ENCODE measurements at places on chromosomes 5 and 9.

- no peak for DNase-seq
These were observed 51.8 kb upstream of the ZBTB43 start for GRCh38 chr9:126752881-126753670.

DNA sequence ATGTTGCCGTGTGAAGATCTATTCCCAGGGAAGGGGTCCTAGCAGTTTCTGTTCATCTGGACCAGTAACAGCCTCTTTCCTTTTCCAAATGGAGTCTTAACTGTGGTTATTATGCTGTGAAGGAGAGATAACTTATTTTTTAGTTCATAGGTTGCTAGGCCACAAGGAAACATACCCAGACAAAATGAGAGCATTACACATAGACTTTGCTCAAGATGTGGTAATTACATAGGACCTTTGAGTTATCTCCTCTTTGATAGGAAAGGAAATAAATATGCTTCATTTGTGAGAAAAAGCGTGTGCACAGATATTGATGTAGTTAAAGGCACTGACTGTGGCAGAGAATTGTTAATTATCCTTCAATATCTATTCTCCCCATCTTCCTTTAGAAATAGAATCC lies 52.5 kb upstream of the SNX2 start:
- DNase-seq, result no peak

DNA sequence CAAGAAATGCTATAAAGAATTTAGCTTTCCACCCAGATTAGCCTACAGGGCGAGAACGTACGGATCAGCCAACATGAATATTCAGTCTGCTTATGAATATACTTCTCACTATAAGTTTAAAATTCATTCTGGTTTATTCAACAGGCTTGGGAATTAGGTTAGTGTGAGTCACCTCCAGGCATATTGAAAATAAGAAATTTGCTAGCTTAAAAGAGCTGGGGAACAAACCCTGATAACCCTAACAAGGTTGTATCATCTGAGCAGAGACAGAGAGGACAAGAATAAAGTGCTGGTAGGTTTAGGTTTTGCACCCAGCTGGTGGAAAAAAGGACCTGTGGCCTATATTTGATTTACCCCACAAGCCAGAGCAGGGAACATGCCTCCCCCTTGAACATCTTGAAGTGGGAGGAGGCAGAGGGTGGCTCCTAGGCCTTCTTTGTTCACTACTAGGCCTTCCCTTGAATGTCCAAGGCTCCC lies 12.3 kb downstream of the FNBP1 start:
- DNase-seq, result no peak

- DNase-seq, result no peak
These were observed 197.0 kb downstream of the FBN2 start for GRCh38 chr5:128341056-128341455.

GRCh38 chr9:20619487-20620200 lies 2.7 kb downstream of the MLLT3 start:
- no peak for DNase-seq

GRCh38 chr9:83622433-83622938 lies 457 bp upstream of the IDNK start:
- DNase-seq, result no peak

DNA sequence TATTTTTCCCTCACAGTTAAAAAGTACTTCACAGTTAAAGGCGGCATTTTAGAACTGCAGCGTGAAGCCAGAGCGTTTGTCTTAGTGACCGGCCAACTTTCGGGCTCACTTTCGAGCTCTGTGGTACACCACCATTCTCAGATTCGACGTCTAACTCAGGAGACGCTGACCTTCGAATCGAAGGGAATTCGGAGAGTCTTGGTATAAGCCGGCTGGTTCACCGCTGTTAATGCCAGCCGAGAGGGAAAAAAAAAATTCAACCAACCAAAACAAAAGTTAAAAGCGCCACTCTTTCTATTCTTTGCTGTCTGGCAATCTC lies 544 bp upstream of the SNX24 start:
- no peak for DNase-seq

GRCh38 chr9:89969881-89970639 lies 365.2 kb downstream of the GADD45G start:
- no peak for DNase-seq

- peak; percentile 30 for DNase-seq
These were observed 16.1 kb upstream of the ZNF462 start for GRCh38 chr9:106846857-106847256.

GRCh38 chr5:160312960-160313727 lies 780 bp upstream of the CCNJL start:
- DNase-seq, result no peak

DNA sequence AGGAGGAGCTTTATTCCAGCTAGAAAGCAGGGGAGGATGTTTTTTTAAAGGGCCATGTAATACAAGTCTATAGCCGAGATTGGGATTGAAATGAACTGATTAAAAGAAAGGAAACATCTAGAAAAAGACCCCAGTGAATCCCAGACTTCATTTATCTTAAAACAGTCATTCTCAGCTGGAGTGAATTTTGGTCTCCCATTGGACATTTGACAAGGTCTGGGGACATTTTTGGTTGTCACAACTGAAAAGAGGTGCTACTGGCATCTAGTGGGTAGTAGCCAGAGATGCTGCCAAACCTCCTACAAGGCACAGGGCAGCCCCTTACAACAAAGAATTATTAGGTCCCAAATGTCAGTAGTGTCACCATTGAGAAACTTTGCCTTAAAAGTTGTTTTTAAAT lies 16.3 kb upstream of the SPINK4 start:
- no peak for DNase-seq

- DNase-seq, result no peak
These were observed 113.4 kb downstream of the MRPL36 start for GRCh38 chr5:1686016-1686802.

GRCh38 chr5:114097570-114097969 lies 264.3 kb upstream of the KCNN2 start:
- no peak for DNase-seq

GRCh38 chr9:108634204-108634603 lies 221.6 kb downstream of the ACTL7B start:
- DNase-seq, result no peak

GRCh38 chr5:79845448-79846197 lies 145.4 kb downstream of the MTX3 start:
- DNase-seq, result no peak

- no peak for DNase-seq
These were observed 92.7 kb upstream of the C6 start for GRCh38 chr5:41306005-41306404.

DNA sequence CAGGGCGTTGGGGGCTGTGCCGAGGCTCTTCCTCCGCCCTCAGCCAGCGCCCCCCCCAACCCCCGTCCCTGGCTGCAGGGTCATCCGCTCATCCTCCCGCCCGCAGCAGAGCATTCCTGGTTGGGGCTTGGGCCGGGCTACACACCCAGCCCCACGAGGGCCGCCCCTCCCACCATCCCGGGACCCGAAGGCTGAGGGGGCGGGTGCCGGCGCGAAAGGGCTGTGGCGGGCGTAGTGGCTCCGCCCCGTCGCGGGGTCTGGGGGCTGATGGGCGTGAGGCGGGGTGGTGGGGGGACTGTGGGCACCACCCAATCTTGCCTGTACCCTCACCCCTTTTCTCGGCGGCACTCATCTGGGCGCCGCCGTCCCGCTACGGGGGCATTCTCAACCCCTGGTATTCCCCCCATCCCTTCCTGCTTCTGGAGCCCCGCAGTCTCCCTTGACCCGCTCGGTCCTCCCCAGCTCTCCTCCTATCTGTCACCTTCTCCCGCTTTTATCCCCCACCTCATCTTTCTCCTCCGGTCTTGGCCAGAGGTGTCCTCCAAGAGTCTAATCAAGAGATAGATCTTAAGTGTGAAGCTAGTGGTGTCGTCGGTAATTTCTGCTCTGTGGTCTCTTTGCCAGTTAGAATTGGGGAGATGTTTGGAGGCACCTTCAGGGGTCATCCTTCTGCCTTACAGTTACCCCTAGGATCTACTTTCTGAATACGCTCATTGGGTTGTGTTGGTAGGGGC lies 1.6 kb downstream of the FER start:
- peak; percentile 67 for DNase-seq

DNA sequence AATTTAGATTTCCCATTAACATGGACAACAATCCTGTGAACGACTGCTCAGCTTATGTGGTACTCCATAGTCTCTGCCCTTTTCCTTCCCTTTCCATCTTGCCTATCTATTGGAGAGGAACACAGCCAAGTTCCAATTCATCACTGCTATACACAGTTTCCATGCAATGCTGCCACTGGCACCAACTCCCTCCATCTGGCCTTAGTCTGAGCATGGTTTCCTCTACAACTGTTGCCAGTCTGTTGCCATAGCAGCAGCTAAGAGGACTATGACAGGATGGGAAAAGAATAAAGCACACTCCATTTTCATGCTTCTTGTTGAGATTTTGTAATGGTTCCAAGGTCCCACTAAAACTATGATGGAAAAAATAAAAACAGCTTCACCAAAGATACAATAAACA lies 189.0 kb downstream of the HCN1 start:
- DNase-seq, result no peak

DNA sequence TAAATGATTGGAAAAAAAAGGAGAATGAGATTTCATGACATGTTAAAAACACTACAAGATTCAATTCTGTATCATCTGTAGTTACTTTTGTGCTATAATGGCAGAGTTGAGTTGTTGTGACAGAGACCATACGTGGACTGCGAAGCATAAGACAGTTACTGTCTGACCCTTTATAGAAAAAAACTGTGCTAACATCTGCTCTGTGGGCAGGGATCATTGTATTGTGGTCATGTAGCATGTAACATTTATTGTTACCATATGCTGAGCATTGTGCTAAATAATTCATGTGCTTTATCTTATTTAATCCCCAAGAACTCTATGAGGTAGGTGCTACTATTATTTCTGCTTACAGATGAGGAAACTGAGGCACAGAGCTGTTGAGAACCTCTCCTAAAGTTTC lies 147.3 kb upstream of the HMHB1 start:
- DNase-seq, result no peak

DNA sequence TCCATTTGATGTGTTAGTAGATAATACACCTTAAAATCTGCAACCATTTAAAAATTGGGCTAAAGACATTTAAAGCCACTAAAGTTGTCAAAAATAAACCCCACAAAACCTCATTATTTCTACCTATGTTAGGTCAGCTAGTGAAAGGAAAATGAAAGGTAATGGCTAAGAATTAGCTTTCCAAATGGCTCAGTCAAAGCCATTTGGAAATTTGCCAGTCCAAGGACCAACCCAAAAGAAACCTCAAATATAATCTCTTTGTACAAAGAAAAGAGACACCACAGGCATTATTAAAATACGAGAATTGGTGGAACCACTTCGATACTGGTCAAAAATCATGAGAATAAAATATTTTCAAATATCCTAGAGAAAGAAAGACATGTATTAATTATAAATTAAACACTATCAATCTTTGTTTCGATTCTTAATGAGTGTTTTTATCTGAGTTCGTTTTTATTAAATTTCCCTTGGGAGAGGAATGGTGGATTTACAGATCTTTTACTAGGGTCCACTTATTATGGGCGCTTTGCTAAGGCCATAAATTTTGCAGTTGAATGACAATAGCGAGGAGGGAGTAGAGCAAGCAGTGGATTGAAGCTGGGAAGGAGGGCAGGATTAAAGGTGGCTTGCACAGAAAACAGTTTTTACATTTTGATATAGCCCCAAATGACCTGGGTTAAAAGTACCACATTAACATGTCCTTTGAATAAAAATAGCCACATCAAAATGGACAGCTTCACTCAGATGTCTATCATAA lies 116.8 kb upstream of the SHB start:
- no peak for DNase-seq

DNA sequence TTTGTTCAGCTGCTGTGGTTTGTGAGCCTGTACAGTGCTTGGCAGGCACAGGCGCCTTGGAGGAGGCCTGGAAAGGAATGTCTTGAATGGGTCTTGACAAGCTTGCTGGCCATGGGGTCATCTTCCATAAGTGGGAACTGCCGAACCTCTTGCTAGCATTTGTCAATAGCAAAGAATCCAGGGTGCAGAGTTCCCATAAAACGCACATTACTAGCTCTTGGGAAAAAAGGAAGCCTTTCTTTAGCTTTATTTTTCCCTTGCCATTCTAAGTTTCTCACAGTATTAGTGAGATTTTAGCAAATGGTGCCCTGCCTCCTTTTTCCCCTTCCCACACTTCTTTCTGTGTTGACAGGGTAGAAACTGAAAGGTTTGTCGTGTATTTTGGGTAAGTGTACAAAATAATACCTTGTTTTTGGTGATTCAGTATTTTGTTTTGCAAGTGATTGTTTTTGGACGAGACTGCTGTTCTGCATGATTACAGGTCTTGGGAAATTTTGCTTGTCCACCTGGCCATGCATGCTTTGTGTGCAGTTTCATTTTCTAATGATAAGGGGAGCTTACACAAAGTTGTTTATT lies 82.0 kb downstream of the ADGRV1 start:
- DNase-seq, result no peak

DNA sequence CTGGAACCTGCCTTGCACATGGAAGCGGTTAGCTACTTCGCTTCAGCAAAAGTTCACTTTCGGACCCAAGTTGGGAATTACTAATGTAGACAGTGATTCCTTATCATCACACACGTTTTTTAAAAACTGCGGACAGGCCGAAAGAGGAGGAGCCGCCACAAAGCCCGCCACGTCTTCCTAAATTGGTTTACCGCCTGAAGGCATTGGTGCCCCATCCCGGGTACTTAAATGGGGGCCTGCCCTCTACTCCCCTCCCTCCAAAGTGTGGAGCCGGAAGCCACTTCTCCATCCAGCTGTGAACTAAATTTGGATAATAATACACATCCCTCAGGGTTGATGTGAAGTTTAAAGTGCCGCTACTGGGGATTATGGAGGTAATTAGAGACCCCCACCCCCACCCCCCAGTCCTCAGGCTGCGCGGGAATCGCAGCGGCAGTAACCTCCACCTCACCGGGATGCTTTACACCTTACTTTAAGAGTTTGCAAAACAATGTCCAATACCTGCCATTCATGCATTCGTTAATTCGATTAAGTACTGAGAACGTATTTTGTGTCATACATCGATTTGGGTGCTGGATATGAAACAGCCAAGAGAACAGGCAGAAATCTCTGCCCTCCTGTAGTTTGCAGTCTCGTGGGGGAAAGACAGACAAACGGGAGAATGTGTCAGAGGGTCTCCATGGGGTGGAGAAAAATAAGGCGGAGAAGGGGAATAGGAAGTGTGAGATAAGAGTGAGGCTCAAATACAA lies 937 bp upstream of the MACROH2A1 start:
- no peak for DNase-seq

- DNase-seq, result no peak
These were observed 564.8 kb upstream of the WWC1 start for GRCh38 chr5:167726642-167727041.

DNA sequence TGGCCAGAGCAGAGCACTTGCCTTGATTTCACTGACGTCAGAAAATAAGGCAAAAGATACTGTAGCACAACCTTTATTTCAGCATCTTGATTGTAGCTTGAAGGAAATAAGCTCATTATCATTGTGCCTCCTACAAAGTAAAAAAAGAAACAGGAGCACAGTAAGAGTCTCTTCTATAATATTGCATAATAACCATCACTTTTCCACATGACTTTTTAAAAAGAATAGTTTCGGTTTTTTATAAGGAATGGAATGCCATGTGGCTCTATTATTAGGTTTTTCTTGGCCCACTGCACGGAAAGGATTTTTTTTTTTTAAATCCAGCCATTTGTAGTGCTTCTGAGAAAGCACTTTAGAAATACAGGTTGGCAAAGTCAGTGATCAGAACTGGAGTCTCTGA lies 655.3 kb downstream of the LRRC70 start:
- DNase-seq, result no peak

- no peak for DNase-seq
These were observed 42.7 kb upstream of the IER5L start for GRCh38 chr9:129220771-129221170.

GRCh38 chr9:6901180-6901579 lies 143.4 kb downstream of the KDM4C start:
- no peak for DNase-seq

All from HTR-8/SVneo (cell line).